ENCODE measurements at places on chromosomes 5 and 9.

DNA sequence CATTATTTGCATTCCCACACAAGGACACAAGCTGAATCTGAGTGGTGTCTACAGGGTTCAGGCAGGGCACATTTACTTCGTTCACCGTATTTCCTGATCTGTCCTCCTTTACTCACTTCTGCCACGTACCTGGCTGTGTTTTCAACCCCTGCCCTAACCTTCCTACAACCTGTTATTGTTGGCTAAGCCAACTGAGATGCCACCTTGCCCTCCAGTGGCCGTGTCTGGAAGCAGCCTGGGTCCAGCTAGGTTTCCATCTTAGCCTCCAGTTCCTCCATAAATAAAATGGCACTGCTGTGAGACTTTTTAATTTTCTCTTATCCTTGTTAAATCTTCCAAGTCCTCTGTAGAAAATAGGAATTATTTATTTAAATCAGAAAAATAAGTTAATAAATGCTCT is 64.8 kb downstream of the ATP10B start:
- no peak for DNase-seq

DNA sequence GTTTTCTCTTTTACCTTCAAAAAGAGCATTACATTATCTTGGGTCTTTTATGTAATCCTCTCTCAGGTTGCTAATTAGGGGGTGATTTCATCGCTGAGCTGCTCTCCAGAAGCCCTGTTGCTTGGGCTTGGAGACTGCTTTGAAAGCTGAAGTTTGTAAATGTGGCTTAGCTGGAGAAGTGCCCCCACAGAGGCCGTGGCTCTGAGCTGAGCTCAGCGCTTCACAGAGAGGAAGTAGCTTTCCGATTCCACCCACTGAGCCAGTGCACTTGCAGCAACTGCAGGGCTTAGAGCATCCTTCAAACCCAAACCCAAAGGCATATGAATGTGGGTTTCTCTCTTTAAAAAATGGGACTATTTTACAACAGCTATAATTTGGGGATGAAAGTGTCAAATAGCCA is 13.7 kb upstream of the NXNL2 start:
- no peak for DNase-seq

GRCh38 chr5:59116231-59116865 is 533.5 kb downstream of the RAB3C start:
- no peak for DNase-seq

DNA sequence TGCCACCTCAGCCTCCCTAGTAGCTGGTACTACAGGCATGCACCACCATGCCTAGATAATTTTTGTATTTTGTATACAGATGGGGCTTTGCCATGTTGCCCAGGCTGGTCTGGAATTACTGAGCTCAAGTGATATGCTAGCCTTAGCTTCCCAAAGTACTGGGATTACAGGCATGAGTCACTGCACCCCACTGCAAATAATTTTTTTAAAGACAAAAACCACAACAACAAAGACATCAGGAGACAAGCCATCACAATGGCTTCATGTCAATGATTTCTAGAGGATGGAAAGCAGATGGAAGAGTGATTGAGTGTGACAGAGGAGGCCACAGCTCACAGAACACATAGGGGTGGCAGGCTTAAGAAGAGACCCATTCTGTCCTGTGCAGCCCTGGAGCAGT is 97.9 kb upstream of the PCSK1 start:
- DNase-seq = no peak

- DNase-seq = no peak
These were observed 379.8 kb downstream of the SPOCK1 start for GRCh38 chr5:137119321-137119720.

DNA sequence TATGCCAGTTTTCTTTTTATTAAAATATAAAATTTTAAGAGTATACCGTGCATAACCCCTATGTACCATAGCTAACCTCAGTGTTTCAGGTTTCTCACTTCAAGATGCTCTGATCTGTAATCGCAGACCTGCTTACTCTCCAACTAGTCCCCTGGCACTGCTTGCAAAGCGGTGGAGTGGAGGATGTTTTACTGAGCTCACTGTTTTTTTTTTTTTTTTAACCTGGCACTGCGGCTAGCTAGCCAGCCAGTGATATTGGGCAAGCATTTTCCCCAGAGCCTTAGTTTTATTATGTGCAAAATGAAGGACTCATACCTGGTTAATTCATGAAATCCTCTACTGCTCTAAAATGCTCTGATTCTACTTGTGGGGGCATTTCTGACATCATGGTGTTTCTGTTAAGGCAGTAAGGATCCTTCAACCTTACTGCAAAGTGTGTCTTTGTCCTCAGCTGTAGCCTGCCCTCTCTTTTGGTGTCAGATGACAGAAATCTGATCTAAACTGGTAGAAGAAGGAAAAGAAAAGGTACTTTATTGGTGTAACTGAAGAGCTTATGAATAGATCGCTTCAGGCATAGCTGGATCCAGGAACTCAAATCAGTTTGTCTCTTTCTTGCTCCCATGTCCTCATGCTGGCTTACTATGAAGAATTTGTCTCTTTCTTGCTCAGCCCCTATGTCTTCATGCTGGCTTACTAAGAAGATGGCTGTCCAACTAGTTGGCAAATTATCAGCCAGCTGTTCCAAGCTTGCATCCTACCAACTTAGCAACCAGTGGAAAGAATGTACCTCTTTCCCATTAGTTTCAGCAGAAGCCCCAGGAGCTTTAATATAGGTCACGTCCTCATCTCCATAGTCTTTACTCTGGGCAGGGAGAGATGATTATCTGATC is 59.8 kb downstream of the DOCK2 start:
- no peak for DNase-seq

DNA sequence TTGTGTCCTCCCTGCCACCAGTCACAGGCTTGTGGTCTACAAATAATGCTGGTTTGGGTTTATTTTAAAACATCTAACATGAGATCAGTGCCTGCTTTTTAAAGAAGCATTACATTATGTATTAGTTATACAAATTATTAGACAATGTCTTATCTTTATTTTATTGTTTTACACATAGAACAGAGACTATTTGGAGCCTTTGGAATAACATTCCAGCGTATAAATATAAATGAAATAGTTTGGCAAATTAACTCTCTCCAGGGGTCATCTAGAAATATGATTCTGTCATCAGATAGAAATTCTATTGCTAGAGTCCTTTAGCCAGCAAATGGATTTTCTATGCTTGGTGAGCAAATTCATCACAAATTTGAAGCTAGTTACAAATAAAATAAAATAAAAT is 22.4 kb downstream of the MAP1B start:
- DNase-seq = no peak

DNA sequence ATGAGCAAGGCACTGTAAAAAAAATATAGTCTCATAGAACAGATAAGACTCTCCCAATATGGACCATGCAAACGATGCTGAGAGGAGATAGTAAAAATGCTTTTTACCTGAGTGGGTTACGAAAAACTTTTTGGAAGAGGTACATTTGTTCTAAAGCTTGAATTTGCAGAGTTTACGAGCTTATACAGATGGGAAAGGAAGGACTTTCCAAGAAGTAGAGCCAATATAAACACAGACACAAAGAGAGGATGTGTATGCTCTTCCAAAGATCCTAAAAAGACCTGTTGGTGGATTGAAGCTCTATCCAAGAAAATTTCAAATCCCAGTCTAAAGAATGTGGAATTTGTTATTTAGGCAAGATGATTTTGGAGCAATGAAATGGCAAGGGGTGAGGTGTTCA is 127.1 kb upstream of the SLCO6A1 start:
- peak; percentile 70 for DNase-seq

GRCh38 chr9:128456613-128457061 is 831 bp downstream of the ODF2 start:
- no peak for DNase-seq

DNA sequence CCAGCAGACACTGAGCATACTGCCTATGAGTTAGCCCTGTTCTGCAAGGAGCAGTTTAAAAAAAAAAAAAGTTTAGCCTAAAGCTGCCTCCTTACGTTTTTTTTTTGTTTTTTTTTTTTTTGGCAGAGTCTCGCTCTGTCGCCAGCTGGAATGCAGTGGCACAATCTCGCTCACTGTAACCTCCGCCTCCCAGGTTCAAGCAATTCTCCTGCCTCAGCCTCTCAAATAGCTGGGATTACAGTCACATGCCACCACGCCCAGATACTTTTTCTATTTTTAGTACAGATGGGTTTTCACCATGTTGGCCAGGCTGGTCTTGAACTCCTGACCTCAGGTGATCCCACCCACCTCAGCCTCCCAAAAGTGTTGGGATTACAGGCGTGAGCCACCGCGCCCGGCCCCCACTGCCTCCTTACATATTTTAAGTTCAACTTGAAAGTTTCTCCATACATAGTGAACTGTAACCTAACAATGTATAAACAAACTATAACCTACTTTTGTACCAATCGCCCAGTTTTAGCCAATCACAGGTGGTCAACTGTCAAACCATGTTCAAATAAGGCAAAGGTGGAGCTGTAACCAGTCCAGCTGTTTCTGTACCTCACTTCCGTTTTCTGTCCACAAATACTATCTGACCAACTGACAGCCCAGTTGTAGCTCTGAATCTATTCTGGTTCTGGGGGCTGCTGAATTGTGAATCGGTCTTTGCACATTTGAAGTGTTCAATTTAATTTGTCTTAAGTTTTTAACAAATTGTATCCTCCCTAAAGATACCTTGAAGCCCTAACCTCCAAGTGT is 17.1 kb downstream of the GKAP1 start:
- DNase-seq = no peak

- no peak for DNase-seq
These were observed 923 bp downstream of the C5orf34 start for GRCh38 chr5:43514025-43514424.

DNA sequence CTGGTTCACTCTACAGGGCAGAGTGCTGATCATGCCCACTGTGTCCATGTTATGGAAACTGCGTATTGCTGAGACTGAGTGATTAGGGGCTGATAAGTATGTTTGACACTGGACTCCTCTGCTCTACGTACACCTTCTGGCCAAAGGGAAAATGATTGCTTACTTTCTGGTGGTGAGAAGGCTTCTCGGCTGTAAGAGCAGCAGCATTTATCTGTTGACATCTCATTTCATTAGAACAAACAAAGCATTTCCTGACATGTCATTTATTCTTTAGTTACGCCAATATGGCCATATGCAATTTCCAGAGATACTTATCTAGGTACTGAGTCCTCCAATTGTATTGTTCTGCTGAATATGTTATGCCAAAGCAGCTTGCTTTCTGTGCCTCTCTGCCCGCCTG is 5.6 kb downstream of the FAXDC2 start:
- DNase-seq = peak; percentile 91

DNA sequence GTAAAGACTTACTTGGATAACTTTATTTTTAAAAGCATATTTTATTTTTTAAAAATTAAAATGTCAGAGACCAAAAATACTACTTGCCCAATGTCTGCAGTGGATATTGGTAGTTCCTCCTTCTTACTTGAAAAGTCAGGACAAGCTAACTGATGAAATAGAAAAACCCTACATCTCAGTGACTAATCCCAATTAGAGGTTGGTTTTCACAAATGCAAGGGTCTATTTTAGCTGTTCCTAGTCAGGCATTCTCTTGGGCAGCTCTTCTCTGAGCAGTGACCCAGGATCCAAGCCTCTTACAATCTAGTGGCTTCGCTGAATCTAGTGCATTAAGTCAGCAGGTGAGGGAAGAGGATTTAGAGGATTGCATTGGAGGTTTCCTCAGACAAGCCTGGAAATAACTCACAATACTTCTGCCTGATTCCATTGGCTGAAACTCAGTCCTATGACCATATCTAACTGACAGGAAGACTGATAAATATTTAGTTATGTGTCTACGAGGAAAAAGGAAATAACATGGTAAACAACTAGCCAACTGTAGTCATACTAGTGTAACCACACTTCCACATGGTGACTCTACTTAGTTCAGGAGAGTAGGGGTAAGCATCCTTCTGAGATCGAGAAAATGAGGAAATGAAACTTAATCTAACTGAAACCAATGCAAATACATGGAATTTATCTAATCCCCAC is 34.2 kb upstream of the MIER3 start:
- no peak for DNase-seq

DNA sequence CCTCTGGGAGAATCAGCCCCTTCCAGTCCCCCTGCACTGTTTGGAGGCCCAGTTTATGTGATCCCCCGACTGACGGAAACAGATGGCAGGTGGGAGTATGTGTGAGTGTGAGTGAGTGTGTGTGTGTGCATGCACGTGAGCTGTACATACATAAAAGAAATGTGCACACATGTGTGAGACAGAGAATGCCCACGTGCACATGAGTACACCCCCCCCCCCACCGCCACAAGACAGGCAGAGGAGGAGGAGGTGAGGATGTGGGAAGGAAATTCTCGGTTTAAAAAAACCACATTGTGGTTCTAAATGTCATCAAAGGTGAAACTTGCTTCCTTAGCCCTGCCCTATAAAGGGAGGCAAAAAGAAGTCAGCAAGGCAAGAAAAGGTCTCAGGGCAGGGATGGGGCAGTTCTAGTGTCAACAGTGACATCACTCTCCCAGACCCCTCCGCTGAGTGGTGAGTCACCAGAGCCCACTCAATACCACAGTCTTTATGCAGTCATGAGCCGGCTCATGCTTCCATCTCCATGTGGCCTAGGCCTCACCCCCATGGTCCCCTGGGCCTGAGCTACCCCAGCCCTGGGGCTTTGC is 79.2 kb upstream of the HSPA9 start:
- no peak for DNase-seq

DNA sequence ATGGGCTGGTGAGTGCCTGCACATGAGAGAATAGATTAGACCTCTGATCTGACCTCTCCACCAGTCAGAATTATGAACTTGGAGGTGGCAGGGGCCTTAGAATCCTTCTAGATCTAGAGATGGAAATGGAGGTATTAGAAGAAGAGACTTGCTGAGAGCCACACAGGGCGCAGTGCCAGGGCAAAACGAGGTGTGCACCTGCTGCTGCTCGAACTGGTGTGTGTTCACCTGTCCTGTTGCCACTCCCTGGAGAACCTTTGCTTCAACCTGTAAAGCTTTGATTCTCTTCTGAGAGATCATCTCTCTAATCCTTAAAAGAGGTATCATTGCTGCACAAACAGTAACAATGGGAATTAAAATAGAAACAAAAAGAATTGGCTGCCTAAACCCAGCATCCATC is 24.9 kb downstream of the FRMPD1 start:
- no peak for DNase-seq

DNA sequence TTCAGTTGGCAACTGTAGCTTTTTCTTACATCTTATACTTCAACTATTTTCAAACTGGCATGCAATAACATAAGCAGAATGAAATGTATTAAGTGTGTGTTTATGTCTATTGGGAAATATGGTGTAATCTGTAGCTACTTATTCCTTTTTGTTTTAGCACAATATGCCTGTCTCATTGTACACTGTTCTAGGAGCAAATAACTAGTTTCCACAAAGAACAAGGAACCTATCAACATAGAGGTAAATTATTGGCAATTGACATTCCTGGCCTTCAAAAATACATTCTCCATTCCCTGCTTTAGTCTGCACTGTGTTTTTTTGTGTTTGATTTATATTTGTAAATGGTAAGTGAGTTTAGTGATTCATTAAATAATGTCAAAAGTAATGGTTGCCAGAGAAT is 75.7 kb downstream of the FBXL7 start:
- no peak for DNase-seq

- DNase-seq = no peak
These were observed 144.9 kb downstream of the SGCD start for GRCh38 chr5:156471893-156472292.

GRCh38 chr9:68721666-68722330 is 16.8 kb downstream of the PIP5K1B start:
- no peak for DNase-seq

GRCh38 chr5:132391247-132391646 is 21.7 kb downstream of the SLC22A5 start:
- DNase-seq = no peak
